ENCODE measurements at places on chromosomes 1 and 21.
A peak's percentile ranks its signal among the peaks of the same experiment; 100 is the strongest.

DNA sequence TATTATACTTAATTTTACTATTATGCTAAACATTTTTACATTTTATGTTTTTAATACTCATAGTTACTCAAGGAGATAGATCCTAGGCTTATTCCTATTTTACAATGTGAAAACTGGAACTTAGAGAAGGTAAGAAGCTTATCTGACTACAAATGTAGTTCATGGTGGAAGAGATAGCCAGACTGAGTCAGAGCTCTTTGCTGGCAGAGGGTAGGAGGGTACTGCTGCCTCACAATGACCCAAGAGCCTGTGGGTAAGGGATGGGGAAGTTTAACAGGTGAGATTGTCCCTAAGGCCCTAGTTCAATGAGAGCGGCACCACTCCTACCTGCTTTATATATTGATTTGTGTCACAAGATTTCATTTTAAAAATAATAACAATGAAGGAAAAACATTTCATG is 34.1 kb upstream of the NEK7 start:
- no peak for DNase-seq

- no peak for DNase-seq
Measured at GRCh38 chr1:212237651-212238050, 47.6 kb upstream of the PPP2R5A start.

DNA sequence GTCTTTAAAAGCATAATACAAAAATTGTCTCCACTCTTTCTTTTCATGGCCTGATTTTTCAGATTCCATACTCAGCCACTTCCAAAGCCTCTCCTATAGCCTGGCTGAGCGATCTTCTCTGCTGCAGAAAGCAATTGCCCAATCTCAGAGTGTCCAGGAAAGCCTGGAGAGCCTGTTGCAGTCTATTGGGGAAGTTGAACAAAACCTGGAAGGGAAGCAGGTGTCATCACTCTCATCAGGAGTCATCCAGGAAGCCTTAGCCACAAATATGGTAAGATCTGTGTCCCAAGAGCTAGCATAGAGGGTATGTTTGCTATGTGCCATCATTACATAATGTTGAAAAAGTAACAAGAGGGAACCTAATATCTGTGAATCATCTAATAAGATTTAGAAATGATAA is 130.7 kb upstream of the BMP8A start:
- no peak for DNase-seq

DNA sequence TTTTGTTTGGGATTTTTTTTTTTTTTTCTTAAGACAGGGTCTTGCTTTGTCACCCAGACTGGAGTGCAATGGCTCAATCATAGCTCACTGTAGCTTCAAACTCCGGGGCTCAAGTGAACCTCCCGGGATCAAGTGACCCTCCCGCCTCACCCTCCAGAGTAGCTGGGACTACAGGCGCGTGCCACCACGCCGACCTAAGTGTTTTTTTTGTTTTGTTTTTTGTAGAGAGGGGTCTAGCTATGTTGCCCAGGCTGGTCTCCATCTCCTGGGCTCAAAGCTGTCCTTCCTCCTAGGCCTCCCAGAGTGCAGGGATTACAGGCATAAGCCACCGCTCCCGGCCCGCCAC is 776 bp downstream of the HLCS start:
- DNase-seq = no peak

DNA sequence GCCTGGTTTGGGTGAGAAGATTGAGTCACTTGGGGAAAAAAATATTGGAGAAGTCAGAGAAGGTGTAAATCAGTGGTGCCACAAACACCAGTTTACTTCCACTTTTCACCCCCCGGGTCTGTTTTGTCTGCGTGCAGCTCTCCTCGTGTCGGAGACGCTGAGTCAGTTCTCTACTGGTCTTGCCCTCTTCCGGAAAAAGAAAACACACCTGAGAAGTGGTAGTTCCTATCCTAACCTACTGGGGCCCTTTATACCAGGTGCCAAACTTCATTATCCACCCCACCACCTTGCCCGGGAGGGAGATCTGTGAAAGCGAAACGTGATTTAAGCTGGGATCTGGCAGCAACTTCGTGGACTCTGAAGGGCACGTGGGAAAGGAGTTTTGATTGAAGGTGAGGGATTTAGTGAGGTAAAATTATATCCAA is 855 bp upstream of the IVNS1ABP start:
- peak; percentile 79 for DNase-seq

GRCh38 chr1:220879076-220879508 is at the start of gene HLX:
TSS of gene HLX (plus strand) at chr1:220879443. CDS start at chr1:220879858, 415 bp downstream.
- DNase-seq = peak; percentile 82

GRCh38 chr1:16006010-16006409 is 2.0 kb downstream of the SRARP start:
- DNase-seq = no peak

GRCh38 chr1:186670297-186671135 is 9.7 kb downstream of the PTGS2 start:
- DNase-seq = no peak

DNA sequence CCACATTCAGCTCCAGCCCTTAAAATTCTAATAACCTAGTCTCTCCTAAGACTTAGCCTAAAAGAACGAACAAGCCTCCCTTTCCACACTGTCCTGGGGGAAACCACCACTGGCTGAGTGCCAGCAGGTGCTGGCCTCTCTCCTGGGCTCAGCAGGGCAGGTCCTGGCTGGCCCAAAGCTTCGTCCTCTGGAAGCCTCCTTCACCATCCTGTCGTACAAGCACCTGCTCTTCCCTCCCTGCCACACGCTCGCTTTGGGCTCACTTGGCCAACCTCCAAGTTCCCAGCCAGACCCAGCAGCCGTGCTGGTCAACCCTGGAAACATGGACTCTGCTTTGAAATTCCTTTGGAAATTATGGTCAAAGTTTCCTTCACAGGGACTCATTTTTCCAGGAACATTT is 58.2 kb upstream of the SLC25A33 start:
- DNase-seq = no peak

DNA sequence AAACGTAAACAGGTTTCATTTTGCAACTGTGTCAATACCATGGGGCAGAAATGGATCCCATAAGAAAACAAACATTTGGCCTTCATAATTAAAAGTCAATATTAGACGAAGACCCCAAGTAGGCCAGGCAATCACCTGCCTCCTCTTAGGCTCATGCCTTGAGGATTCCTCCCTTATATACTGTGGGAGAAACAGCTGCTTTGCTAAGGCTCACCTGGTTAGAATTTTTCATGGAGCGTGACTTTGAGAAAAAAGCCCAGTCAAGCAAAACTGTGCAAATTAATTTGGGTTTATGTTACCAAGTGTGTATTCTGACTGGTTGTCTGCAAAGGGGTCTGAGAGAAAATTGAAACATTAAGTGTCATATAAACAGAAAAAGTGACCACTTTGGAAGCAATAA is 605.3 kb upstream of the USP24 start:
- no peak for DNase-seq

DNA sequence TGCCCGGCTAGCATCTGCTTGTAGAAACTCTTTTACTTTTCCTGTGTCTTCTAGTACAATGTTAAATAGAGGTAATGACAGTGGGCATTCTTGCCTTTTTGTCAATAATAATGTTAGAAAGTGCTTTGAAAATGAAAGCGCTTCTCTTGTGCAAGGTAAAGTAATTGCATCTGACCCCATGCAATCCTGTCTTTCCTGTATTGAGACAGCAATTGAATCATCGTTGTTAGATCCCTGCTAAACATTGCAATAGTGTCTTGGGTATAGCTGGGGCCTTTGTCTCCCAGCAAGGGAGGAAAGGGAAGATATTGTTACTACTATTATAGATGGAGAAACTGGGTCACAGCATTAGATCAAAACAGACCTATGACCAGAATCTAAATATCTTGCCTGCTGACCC is 80.9 kb downstream of the TLR5 start:
- no peak for DNase-seq

DNA sequence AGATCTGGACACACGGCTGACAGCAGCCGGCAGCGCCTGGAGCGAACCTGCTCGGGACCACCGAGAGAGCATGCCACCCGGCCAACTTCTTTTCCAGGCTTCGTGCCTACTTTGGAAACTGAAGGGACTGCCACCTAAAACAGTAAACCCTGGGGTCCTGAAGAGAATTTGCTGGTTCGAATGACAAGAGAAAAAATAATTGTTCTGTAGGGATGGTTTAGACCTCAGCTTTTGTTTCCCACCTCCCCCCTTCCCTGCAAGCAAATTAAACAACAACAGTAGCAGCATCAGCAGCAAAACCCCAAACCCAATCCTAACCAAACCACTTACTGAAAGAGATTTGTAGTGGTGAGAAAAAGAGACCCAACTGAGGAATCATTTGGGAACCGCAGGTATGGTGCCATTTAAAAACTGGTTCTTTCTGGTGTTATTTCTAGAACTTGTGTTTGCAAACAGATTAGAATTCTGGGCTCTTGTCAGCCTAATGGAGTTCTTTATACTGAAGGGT is 105.6 kb downstream of the LEPR start:
- no peak for DNase-seq

DNA sequence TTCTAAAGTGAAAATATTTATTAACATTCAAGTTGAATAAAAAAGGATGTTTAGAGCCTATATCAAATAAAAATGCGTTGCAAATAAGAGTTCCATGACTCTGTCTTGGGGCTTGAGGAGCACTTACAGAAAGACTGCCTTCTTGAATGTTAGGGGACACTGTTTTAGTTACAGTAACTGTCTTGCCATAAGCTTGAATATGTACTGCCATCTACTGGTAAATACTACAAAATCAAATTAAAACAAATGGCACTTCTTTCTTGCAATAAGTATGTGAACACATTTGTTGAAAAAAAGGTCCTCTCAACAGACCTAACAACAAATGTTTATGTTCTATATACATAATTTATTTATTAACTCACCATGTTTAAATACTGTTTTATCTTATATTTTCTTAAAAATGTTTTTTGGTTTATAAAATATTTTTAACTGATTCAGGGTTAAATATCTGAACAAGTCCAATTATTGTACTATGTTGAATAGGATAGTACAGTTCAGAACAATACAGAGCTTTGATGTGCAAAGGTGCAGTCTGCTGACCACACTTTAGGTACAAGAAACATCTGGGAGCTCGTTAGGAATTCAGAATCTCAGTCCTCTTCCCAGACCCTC is 199.5 kb downstream of the LRRIQ3 start:
- no peak for DNase-seq

GRCh38 chr1:96524100-96524499 is 197.5 kb upstream of the PTBP2 start:
- DNase-seq = no peak

- no peak for DNase-seq
Measured at GRCh38 chr1:92759361-92759760, 25.5 kb downstream of the EVI5 start.

- no peak for DNase-seq
Measured at GRCh38 chr1:14605945-14606344, 7.5 kb downstream of the KAZN start.

All from CD4-positive, alpha-beta T cell treated with Interferon gamma for 1 hour (primary cell).